ENCODE measurements at places on chromosomes 11 and 22.

GRCh38 chr11:62539238-62539925 is 7.2 kb downstream of the AHNAK start:
- DNase-seq, result peak; percentile 67

DNA sequence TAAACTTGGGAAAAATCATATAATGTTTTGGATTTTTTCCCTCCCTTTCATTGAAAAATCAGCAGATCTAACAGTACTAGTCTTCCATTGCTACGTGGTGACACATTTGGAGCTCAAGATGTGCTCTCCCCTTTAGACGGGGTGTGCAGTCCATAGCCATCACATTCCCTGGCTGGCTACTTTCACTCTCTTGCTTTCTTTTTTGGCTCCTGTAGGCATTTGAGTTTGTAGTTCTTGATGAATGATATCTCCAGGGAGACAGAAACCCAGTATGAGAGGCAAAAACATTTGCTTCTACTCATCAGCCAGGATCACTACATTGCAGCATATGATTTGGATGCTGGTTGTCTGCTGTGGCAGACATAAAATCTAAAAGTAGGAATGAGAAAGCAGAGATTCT is 12.1 kb downstream of the CCDC81 start:
- DNase-seq, result no peak

DNA sequence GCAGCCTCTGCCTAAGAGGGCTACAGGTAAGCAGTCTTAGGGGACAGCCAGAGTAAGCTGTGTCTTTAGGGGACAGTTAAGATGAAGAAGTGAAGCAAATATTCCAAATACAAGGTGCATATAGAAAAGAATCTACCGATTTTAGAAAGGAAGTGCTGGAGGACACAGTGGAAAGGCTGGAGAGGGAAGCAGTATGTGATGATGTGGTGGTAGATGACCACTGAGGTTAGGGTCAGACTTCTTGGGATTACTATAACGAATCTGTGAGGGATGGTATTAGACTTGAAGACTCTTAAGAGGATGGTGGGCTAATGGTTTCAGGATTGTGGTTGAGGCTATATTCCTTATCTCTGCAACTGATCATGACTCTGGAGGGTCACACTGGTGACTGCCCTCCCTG is 40.0 kb upstream of the PHOX2A start:
- no peak for DNase-seq

DNA sequence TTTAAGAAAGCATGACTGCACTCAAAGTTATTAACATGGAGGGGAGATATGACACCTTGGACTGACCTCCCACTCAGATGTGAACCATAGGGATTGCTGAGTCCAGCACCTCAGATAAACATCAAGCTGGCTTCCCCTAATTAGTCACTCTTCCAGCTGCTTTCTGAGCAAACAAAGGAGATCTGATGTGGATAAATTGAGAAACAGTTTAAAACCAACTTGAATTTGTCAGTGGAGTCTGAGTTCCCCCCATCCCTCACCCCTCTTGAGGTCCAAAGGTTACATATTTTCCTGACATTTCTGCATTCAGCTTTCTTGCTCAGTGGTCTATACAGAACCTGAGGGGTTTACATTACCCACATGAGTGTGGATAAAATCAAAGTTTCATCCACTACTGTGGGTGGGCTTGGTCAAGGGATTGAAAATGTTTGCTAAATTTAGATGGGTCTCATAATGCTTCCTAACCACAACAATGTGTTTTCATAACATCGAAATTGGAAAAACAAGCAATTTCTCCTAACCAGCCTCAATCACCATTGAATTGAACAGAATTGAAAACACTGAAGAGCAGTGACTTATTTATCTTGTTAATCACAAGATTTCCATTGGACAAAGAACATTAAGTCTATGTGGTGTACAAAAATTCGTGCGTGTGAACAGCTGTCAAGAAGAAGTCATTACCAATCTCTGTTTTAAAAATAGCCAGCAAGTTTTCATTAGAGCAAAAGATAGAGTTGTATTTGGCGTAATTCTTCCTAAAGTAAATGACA is 292.3 kb downstream of the METTL15 start:
- no peak for DNase-seq

DNA sequence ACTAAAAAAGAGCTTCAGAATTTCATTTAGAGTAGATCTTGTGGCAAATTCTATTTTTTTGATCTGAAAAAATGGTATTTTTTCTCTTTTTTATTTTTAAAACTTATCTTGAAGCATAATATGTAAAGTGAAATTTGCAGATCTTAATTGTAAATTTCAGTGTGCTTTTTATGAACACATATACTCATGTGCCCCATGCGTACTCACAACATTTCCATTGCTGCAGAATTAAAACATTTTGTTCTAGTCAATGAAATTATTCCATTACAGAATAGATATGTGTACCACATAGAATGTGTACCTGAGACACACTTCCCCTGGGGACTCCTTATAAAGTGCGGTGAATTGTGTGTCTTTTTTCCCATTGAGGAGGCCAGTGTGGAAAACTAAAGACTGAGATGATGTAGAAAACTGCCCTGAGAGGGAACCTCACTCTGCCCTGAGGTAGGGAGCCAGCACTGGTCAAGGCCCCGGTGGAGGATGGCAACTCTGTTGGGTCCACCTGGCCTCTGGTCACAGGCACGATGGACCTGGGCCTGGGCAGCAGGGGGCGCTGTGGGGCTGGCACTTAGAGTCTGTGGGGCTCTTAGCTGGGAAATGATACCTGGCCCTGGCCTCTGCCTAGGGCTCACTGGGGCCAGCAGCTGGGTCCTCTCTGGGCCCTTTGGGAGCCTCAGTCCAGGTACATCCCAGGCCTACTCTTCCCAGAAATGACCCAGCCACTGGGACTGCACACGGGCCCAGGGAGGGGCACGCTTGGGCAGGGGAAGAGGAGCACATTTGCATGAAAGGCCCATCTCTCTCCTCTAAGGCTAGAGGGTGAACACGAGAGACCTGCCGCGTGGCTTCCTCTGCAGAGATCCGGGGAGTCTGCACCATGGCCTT is 77.9 kb upstream of the TOP3B start:
- DNase-seq, result no peak

GRCh38 chr22:35746946-35747703 is 29.5 kb downstream of the APOL5 start:
- no peak for DNase-seq

GRCh38 chr11:58805065-58805464 is 39.4 kb downstream of the GLYATL2 start:
- DNase-seq, result no peak

DNA sequence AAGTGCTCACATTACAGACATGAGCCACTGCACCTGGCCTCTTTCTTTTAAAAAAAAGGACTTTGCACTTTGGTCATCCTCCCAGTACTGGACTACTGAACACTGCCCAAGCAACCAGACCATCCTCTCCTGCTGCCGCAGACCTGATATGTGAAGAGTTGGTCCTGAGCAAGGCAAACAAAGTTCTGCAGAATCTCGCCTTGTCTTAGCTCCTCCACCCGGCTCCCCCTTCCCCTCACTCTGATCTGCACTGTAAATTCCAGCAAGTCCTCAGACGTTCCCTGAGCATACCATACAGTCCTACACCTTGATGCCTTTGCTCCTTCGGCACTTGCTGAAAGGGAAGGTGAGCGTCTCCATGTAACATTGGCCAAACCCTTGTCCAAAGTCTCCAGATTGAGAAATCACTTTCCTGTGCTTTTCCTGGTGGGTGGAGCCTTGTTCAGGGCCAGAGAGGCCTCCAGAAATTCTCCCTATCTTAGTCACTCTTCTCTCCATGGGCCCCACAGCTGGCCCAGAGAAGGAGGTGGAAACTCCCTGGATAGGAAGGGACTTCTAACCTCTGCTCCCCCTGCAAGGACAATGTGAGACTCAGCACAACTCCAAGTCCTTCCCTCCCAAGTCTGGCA is 47.0 kb upstream of the TIMP3 start:
- DNase-seq, result no peak

DNA sequence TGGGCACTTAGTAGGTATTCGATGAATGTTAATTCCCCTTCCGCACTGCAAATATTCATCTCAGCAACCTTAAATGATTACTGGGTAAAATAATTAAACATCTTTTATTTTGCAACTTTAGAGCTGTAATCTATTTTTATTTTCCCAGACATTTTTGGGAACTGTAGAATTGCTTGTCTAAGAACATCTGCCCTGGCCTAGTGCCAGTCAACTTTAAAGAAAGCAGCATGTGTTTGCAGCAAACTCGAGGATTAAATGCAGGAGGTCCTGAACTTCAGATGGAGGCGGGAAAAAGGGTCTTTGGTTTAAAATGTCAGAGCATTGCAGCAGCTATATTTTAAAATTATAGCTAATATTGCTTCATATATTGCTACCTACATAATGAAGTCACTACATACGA is 190.0 kb downstream of the PGR start:
- DNase-seq, result peak; percentile 6

GRCh38 chr11:68897441-68897840 is 6.2 kb downstream of the MRPL21 start:
- no peak for DNase-seq

DNA sequence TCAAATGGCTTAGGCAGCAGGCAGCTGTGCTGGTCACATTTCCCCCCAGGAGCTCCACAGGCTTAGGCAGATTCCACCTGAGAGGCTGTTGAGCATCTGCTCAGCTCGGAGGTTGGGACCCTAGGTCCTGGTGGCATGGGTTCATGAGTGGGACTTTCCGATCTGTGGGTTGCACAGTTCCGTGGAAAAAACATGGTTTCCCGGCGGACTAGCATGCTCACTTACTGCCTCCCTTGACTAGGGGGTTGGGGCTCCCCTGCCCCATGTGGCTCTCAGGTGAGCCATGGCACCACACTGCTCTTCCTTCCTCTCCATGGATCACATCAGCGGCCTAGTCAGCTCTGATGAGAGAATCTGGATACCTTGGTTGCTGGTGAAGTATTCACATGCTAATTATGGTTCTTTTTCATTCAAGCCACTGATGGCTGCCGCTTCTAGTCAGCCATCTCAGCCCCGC is 685.1 kb downstream of the METTL15 start:
- no peak for DNase-seq

DNA sequence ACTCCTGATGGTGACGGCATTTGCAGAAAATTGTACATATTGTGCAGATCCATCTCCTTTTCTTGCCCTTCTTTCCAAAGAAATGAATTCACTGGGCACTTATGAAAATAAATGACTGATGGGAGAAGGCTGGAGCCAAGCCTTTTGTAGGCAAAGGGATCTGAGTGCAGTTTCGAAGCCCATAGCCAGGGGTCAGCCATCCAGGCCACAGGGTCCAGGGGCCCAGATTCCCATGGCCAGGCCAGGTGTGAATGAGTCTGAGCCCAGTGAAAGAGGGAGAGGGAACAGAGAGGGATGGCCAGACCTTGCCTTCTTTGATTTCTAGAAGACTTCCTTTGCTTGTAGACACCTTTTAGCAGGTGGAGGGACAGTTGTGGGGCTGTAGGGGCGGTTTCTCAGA is 209.1 kb downstream of the KIRREL3 start:
- no peak for DNase-seq

DNA sequence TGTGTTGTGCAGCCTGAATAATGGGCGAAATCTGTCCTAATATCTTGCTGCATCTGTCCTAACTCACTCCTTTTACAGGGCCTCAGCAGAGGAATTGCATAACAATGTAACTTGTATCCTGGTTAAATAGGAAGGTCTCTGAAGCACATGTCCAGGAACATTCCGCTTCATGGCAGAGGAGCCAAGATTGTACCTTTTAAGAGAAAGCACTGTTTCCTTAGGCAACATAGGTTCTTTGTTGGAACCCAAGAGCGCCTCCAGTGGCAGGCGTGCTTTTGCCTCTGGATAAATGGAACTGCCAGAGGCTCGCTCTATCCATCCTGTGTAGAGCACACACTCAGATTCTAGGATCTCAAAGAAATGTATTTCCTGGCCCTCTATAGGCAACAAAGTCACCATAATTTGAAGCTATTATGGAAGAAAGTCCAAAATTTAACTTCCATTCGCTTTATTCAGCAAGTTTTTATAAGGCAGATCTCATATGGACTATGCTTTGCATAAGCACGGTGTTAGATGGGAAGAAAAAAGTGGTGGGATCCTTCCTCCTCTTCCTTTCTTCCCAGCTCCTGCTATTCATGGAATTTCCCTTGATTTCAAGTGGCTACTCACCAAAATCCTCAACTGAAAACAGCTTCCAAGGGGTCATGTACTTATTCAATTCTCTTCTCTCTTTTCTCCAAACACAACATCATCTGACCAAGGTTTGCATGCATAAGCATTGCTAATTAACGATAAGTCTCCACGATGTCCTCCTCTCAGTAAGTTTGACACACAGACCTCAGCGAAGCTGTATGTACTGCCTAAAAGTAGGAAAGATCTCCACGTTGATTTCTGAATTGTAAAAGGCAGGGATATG is at the start of gene BLID:
Gene BLID (minus strand): TSS at position 692 of the 856 bp plus-strand sequence. CDS start 293 bp downstream, at position 399.
- peak; percentile 58 for DNase-seq

DNA sequence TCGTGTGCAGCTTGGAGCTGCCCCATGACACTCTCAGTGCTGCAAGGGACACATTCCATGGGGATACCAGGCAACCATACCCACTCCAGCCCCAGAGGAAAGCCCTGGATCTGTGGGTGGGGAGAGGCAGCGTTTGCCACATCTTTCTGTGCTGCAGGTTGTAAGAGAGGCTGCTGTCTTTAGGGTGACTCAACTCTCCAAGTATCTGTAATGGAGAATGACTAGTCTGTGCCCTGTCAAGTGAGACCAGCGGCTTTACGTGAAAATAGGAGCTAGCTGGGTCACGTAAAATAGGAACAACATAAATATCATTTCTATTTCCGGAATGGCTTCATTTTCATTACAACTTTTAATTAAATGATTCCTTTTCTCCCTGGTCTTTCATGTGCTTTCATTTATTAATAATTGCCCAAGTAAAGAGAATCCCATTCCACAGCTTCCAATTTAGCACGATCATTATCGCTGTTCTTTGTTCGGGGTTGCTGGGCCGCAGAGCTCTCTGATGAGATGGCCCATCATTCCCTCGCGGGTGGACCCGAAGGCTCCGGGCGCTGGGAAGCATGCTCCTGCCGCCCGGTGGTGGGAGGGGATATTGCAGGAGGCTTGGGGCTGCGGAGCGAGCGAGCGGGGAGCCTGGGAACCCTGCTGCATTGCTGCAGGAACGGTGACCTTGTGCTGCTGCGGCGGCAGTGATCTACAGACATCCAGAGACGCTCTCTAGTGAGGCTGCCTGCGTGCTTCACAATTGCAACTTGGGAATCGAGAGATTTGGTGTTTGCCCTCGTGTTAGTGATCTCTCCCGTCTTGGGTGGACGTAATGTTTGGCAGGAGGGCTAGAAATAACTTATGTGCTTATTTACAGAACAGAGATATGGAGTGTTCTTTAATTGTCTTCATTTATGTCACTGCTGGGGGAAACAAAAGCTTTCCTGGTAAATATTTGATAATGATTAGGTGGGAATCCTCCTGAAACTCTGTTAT is 10.6 kb downstream of the SLC6A5 start:
- DNase-seq, result peak; percentile 42

- no peak for DNase-seq
Observed at GRCh38 chr22:44136112-44136511, 44.6 kb upstream of the PARVG start.

All from fibroblast of gingiva (primary cell).